ENCODE measurements at places on chromosomes 5 and 9.

DNA sequence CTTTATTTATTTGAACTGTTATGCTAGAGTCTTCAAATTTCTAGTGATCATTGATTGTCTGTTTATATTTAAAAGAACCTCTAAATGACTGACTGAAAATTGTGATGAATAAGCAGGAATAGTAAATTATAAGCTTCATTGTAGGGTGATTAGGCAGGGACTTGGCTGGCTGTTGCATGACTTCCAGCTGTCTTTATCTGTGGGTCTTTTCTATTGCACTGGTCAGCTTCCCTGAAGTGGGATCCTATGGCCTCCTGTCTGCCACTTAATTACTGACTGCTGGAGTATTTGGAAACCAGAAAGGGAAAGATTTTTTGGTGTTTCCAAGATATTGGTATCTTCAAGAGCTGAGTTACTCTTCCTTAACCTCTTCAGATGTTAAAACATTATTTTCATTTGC lies 123.0 kb upstream of the CCNH start:
- no peak for DNase-seq

DNA sequence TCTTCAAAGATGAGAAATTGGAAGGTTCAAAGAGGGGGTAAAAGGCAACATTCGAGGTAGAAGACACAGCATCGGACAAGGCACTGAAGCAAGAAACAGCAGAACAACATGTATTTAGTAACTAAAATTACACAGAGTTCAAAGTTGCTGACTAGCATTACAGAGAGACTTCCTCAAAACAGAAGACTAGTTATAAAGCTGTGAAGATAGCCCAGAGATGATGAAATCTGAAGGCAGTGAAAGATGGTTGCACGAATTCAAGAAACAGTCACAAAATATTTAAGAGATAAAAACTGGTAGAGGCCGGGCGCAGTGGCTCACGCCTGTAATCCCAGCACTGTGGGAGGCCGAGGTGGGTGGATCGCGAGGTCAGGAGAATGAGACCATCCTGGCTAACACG lies 16.3 kb downstream of the MAPKAP1 start:
- no peak for DNase-seq

GRCh38 chr5:17118631-17119030 lies 98.8 kb upstream of the BASP1 start:
- peak; percentile 25 for DNase-seq

DNA sequence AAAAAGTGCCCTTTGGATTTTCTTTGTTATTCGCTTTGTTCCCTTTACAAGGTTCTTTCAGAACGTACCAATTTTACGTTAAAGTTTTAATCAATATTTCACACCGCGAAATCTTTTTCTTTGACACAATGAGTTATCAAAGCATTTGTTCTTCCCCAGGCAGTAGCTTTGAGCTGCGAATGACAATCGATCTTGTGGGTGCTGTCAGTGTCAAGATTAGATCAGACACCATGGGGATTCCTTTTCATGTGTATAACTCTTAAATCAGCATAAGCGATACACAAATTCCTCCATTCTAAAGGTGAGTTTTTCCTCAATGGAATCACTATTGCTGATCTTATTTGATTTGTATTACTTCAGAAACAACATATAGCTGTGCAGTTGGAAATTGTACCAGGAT lies 145.5 kb downstream of the ST8SIA4 start:
- DNase-seq = no peak

GRCh38 chr9:73183917-73184861 lies 32.5 kb downstream of the ANXA1 start:
- DNase-seq = peak; percentile 56

DNA sequence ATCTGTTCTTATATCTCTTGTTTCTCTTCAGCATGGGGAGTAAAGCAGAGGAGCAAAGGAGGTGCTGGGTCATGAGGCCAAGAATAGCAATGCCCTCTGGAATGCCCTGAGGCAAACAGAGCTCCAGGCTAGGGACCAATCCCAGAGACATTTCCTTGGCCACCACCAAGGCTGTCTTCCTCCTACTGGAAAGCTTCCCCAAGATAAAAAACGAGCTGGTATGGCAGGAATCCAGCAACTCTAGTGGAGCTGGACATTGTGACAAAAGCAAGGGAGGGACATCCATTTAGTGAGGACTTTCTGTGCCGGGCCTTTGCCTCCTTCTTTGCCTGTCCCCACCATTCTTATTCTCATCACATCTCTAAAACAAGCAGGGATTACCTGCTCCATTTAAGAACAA lies 161.6 kb downstream of the ASTN2 start:
- no peak for DNase-seq

DNA sequence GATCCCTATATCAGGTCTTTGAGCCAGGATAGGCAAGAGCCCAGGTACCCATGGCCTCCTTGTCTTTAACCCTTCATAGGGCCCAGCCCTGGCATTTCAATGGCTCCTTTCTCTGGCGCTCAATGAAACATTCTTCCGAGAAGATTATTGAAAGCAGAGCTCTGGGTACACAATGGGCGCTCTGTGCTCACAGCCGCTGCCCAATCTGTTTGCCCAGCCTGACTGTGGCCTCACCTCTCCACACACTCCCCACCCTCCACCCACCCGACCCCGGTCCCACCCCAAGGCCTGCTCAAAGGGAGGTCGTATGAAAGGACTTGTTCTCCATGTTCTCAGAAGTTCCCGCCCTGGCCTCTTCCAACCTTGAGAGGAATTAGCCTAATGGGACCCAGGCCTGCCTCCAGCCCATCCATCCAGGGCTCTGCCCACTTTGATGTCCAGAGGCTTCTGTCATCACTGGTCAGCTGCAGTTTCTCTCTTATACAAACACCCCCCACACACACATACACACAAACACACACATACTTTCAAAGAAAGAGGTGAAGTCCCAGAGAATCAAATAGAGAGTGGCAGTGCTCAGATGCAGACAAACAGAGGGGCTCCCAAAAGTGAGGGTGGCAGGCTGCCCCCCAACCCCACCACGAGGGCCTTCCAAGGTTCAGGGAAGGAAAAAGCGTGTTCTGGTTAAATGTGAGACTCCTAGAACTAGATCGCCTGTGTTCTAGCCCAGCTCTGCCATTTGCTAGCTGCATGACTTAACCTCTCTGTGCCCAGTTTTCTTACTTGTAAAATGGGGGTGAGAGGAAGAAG lies 5.1 kb upstream of the ARSI start:
- no peak for DNase-seq

- DNase-seq = no peak
Measured at GRCh38 chr9:107249131-107249533, 33.9 kb upstream of the RAD23B start.

GRCh38 chr5:107383414-107383813 lies 287.3 kb downstream of the EFNA5 start:
- no peak for DNase-seq

DNA sequence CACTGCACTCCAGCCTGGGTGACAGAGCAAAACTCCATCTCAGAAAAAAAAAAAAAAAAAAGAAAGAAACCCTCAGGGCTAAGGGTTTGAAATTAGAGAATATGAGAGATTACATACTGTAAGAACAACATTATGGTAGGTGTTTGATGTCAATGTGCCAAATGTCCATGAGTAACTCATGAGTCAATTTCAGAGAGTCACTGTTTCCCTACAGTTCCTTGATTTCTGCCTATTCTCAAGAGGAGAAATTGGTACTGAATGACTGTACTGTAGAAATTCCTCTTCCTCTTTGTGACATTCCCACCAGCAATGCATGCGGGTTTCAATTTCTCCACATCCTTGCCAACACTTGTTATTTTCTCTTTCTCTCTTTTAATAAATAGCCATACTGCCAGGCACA lies 35.2 kb downstream of the MARVELD2 start:
- DNase-seq = no peak

- DNase-seq = no peak
Measured at GRCh38 chr5:88298425-88298824, 29.8 kb upstream of the TMEM161B start.

GRCh38 chr5:147375151-147375550 lies 134.7 kb downstream of the DPYSL3 start:
- DNase-seq = no peak

- DNase-seq = no peak
Measured at GRCh38 chr5:135345956-135346731, 52.9 kb downstream of the MACROH2A1 start.

GRCh38 chr5:141513627-141514329 lies 24.9 kb downstream of the PCDHGC5 start:
- peak; percentile 40 for DNase-seq

DNA sequence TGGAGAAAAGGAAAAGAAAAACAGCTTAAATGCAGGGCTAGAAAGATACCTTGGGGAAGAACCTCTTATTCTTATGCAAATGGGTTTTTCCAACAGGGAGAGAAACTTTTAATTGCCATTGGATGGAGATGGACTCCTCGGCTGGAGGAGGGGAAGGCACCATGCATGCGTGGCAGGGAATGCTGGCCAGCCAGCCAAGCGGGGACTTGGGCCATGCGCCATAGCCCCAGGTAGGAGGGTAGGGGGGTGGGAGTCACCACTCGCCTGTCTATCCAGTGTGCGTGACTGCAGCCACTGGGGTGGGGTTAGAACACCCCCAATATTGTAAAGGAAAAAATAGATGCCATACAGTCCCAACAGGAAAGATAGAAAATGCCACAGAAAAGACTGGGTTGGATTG lies 119.9 kb upstream of the ELAVL2 start:
- no peak for DNase-seq

DNA sequence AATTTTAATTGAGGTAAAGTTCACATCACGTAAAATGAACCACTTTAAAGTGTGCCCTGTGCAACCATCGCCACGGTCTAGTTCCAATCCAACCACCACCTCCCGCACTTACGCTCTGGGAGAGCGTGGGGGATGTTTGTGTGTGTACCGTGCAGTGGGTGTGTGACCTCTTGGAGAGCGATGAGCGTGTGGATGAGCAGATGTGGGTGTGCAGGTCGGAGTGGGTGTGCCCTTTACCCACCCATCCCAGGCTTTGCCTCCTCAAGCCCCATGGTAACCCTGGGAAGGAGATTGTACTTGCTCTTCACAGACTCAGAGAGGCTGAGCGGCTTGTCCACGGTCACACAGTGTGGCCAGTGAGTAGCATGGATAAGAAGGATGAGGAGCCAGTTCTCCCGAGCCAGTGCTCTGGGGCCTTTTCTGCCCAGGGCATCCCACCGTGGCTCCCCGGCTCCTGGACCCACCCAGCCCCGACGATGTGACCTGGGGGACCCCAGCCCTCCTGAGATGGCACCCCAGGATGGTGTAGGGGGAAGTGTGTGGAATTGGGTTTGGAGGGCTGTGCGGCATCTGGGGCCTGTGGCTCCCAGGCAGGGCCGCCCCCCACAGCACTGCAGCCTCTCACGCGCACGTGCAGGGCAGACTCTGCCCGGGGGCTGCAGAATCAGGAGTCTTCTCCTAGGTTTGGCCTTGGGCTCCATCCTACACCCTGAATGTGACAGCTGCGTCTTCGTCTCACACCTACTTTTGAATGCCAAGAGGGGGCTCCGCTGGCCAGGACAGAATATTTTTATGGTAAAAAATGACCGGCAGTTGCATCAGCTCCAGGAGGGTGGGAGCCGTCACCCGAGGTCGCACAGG lies 13.6 kb downstream of the LHX3 start:
- DNase-seq = no peak

DNA sequence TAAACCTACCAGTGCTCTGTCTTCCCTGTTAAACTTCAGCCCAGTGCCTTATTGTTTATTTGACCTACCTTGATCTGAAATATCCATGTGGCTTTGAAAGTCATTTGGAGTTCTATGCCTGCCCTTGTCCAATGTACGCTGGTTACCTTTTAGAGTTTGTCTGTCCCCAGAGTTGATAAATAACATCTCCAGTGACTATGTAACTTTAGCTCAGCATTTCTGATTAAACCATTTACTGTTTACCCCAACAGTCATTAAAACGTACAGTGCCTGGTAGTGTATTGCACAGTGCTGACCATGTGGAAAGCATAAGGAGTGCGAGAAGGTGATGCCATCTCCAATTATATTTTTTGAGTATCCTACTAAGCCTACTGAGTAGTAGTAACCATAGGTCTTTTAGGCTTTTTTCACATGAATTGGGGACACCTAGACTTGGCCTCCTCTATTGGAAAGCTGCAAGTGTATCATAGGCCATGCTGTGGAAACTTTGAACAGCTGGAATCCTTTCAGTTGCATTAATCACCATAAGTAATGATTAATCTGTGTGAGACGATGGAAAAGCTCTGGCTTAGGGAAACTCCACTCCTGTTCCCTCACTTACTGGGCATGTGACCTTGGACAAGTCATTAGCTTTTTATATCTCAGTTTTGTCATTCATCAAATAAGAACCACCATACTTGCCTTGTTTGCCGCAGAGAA lies 93.5 kb downstream of the MAST4 start:
- DNase-seq = no peak

GRCh38 chr9:98249771-98250170 lies 5.7 kb downstream of the TBC1D2 start:
- no peak for DNase-seq

DNA sequence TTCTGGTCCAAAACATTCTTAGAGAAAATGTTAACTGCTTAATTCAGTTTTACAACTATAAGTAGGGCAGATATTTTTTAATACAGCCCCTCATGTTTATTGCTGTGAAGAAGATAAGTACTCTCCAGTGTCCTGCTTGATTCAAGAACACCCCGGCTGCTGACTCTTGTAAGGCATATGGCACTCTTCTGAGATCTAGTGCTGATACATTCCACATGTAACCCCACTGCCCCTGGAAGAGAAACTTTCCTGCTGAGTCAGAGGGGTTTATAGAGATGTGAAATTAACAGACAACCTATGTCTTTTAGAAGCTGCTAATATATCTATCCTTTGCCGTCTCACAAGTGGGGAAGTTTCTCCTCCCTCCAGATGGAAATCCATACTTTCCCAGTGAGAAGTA lies 1.0 kb upstream of the MINAR2 start:
- no peak for DNase-seq

DNA sequence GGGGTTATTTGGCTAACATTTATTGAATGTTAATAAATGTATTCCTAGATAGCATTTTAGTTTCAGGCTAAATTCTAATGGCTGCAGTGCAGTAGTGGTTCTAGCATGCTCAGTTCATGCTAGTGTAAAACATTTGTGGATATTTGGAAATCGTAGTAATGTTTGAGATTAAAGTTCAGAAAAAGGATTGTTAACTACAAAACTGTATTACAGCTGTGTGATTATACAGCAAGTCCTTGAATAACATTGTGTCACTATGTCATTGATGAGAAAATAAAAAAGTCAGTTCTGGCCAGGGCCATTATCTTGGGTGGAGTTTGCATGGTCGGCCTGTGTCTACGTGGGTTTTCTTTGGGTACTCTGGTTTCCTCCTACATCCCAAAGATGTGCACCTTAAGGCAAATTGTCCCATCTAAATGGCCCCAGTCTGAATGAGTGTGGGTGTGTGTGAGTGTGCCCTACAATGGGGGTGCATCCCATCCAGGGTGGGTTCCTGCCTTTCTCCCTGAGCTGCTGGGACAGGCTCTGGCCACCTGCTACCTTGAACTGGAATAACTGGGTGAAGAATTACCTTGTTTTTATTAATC lies 8.8 kb downstream of the ZSWIM6 start:
- DNase-seq = no peak

DNA sequence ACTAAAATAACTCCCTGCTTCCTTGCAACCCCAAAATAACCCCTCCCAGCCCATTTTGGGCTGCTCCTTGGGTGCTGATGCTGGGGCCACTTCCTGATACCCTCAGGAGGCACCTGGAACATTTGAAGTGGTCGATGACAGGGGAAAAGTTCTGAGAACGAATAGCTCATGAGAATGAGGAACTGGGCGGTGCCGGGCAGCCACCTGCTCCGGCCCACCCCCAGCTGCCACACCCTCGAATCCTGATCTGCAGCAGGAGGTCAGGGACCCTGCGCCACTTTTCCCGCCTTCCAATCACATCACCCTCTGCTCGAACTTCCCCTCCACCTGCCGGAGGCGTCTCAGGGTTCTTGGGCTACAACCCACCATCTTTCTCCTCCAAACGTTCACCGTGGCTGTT lies 19.7 kb downstream of the HRH2 start:
- DNase-seq = no peak

GRCh38 chr5:124480022-124480421 lies 266.4 kb downstream of the ZNF608 start:
- DNase-seq = no peak

Data from activated CD4-positive, alpha-beta T cell treated with anti-CD3 and anti-CD28 coated beads, Interleukin-2, Interleukin-6, amounts not matched to agents 100 ng/mL and 50 ng/mL, durations not matched to agents 16 hours and 8 hours (primary cell).